HS-5 (cell line): ENCODE measurements at places on chromosomes 11 and 22.

DNA sequence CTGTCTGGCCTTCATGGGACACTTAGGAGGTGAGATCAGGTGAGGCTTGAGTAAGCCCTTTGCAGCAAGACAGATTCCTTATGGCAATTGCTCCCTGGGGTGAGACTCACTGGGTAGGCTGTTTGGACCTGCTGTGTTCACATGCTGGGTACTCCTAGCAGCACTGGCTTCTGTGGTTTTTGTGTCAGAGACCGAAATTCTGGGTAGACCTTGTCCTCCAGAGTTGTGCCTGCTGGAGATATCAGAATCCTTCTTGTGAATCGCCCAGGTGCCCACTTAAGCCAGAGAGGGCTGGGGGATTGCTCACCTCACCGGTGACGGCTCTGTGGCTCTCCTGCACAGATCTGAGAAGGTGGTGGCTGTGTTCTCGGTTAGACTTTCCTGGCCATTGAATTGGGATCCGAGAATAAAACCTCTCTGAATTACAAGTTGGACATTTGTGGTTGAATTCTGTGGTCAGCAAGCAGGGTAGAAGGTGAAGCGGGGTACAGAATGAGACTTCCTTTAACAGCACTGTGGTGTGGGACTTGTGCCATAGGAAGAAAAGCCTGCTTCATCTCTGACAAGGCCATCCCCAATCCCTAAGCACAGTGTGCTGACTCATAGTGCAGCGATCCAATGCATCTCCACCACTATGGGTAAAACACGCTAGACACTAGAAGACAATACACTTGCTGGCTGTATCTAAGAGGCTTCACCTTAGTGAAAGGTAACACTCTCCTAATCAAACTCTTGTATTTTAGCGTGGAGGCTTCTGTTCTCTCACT, 52.5 kb upstream of the TTC12 start:
- DNase-seq, result no peak

DNA sequence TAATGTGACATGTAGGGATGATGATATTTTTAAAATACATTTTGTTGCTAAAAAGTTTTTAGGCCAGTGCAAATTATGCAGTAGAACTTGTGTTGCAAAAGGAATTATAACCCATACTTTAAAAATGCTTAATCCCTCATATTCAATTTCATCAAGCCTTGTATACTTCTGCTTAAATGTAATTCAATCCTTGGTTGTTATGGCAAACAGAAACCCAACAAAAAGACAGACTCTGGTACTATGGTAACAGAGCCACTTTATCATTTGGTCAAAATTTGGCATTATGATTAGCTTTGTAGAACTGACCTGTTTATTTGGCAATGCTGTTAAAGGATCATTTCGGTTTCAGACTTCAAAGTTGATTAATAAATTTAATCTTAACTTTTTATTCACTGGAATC, 284.8 kb downstream of the TMEM135 start:
- DNase-seq, result no peak

- DNase-seq, result no peak
Measured at GRCh38 chr11:67278939-67279588, 10.0 kb upstream of the ANKRD13D start.

GRCh38 chr11:68904248-68904847, 657 bp downstream of the IGHMBP2 start:
- no peak for DNase-seq

DNA sequence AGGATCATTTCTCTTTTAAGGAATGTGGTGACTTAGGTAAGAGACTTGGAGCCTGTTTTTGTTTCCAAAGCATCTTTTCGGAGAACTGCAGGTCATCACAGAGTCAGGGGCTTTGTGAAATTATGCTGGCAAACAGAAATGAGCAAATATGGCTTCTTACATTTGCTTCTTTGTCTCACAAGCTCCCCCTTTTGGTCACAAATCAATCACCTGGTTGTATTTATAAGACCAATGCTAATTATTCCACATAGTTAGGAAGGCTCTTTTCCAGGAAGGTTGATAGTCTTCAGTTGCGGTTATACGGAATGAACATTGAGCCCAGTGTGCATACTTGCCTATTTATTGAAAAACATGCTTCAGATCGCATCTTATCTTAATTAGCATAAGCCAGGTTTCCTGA, 34.6 kb upstream of the CEP126 start:
- peak; percentile 80 for DNase-seq

GRCh38 chr22:42978453-42979103, 36.4 kb downstream of the PACSIN2 start:
- no peak for DNase-seq

- DNase-seq, result no peak
Measured at GRCh38 chr22:38164551-38164918, 17.1 kb downstream of the PLA2G6 start.

DNA sequence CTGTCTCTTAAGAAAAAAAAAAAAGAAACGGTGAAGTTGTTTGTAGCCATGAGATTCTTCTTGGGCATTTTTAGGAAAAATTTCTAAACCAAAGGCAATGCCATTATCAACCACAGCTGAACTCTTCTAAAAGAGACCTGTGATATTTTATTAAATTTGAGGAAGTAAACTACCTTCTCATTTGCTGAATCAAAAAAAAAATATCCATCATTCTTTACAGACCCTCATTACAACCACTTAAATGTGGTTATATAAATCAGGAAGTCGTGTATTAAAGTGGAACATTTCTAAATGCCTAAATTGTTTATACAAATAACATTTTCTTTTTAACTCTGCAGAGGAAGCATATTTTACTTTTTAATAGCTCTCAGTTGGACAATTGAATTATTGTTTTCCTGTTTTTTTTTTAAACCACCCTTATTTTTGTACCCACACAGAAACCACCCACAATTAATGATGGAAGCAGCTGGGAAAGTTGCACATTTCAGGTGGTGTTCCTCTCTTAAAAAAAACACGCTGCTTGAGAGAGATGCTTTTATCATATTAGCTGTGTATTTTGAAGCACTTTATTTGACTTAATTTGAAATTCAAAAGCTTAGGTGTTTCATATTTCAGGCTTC, 91.2 kb downstream of the ARHGAP42 start:
- DNase-seq, result no peak

- DNase-seq, result no peak
Measured at GRCh38 chr11:10388101-10388500, 67.0 kb upstream of the AMPD3 start.

GRCh38 chr22:41857155-41857859, 24.4 kb downstream of the SREBF2 start:
- peak; percentile 63 for DNase-seq

DNA sequence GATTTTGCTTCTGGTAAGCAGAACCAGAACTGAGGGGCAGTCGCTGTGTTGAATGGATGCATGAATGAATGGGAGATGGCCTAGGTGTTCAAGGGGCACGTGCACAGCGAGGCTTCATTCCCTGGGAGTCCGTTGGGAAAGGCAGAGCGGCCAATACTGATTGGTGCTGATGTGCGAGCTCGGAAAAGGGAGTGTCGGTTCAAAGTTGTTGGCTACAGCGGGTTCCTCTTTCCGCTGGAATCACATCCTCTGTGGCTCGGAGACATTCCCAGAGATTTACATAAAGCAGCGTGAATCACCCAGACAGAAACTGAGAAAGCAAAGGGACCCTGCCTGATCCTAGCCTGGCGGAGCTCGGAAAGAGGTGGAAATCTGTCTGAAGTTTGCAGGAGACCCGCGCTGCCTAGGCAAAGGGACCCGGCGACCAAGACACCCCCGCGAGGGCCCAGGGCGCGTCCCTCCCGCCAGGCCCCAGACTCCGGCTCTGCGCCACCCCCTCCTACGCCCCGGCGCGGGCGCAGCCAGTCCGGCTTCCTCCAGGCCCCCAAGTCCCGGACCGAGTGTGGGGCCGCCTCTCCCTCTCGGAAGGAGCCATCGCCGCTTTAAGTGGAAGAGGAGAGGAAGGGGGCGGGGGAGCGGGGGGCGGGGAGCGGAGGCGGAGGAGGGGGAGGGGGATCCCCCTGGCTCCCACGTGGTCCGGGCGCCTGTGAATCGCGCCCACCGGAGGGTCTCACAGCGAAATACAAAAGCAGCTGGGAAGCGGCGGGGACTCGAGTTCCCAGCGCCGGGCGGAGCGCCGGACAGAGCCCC, at the start of gene FJX1:
Gene FJX1, plus strand, starts transcription at position 774 of the 810 bp plus-strand sequence. CDS start 177 bp downstream, outside the sequence.
- DNase-seq, result peak; percentile 93

GRCh38 chr11:38766796-38767195, 2168.8 kb upstream of the RAG2 start:
- DNase-seq, result no peak

DNA sequence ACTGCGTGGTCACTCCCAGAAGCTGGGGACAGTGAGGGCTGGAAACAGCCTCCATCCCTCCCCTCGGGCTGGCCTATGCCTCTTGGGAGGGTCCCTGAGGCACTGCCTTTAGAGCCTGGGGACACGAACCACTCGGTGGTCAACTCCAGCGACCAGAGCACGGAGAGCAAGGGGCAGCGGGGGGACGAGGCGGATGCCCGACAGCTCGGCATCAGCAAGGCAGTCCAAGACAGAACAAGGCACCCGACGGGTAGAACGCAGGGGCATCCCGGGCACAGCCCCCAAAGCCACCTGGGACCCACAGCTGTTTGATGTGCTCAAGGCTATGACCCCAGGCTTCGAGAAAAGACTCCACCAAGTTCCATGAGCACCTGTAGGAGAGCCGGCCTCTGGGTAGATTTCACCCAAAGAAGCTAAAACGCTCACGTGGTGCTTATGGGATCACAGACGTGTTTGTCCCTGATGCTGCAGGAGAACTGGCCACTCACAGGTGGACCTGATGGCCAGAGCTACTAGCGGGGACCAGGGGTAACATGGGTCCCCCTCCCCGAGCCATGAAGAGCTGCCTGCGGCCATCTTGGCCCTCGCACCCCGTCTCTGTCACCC, 510 bp upstream of the LSP1 start:
- no peak for DNase-seq

DNA sequence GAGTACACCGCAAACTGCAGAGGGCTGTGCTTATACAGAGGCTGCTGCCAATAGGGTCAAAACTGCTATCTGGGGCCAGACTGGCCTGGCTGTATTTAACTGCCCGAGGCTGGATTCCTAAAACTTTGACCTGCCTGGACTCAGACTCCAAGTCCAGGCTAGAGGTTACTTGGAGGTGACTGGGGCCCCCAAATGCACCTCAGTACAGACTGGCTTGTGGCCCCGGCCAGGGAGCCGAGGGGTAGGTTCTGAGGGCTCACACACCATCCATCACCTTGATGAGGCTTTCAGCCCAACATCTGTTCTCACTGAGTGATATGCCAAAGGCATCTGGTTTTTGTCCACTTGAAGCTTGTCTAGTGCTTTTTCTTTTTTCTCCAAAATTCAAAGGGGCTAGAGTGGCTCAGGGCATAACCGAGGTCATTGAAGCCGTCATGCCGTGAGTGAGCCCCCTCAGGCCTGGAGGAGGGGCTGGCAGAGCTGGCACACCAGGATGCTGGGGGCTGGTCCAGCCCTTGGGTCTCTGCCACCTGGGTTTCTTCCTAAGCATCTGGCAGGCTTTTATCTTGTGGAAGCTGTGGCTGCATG, 52.4 kb upstream of the TTLL12 start:
- DNase-seq, result no peak

GRCh38 chr22:26690654-26691376, 33.4 kb downstream of the MIAT start:
- no peak for DNase-seq

GRCh38 chr11:44709966-44710365, 16.8 kb upstream of the TSPAN18 start:
- DNase-seq, result peak; percentile 73

GRCh38 chr11:105862736-105863367, 159.2 kb downstream of the MSANTD4 start:
- DNase-seq, result peak; percentile 30

DNA sequence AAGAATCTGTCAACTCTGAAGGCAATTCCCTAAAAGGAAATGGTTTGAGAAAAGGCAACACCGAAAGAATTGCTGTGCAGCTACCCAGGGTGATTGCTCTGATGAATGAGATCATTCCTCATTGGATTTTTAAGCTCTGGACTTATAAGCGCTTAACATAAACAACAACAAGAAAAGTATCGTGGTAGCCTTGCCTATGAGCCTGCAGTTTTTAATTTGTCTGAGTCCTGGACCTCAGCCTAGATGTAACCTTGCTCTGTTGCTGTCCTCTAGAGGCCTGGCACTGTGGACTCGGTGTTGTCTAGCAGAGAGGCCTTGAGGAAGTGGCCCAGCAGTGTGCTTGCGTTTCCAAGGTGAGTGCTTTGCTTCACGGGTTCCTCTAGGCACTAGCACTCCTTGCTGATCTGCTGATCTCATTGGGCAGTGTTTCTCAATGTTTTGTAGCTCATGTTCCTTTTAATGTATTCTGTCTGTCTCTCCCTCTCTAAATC, 20.4 kb downstream of the CCDC81 start:
- DNase-seq, result no peak

DNA sequence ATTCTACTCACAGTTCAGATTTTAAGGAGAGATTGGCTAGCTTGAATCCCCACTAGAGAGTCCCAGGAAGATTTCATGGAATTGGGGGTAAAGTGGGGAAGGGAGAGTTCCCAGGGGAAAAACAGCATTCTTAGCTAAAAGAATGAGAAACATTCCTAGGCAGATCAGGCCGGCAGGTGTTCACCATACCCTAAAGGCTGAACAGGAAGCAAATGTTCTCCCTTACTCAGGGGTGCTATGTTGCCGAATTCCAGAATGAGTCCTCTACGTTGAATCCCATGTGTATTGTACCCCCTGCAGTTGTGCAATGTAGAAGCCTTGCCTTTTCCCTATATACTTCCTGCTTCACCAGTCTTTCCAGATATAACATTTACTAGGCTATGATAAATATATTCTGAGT, 135.2 kb upstream of the NCAM1 start:
- DNase-seq, result no peak

GRCh38 chr11:19055016-19055415, 5.5 kb downstream of the MRGPRX2 start:
- DNase-seq, result no peak

GRCh38 chr22:39179401-39179827, 26.9 kb upstream of the CBX7 start:
- DNase-seq, result no peak

GRCh38 chr11:126139111-126140091, 72.0 kb downstream of the RPUSD4 start:
- DNase-seq, result no peak

DNA sequence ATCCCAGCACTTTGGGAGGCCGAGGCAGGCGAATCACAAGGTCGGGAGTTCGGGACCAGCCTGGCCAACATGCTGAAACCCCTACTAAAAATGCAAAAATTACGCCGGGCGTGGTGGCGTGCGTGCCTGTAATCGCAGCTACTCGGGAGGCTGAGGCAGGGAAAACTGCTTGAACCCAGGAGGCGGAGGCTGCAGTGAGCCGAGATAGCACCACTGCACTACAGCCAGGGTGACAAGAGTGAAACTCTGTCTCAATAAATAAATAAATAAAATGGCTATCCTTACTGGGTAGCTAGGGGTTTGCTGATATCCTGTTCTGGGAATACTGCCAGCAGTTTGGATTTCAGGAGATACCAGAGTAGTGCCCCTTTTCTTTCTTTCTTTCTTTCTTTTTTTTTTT, 2.4 kb upstream of the RBM14 start:
- DNase-seq, result no peak

GRCh38 chr11:42273977-42274376, 814.5 kb upstream of the LRRC4C start:
- DNase-seq, result no peak
